Activated CD4-positive, alpha-beta T cell treated with anti-CD3 and anti-CD28 coated beads for 4 hours (primary cell): ENCODE measurements at places on chromosomes 7 and 10.

GRCh38 chr7:18896343-18896975 lies 221.0 kb downstream of the TWIST1 start:
- DNase-seq, result no peak

GRCh38 chr7:19413443-19413965 lies 268.3 kb upstream of the FERD3L start:
- no peak for DNase-seq

GRCh38 chr7:25887795-25888559 lies 264.0 kb upstream of the NFE2L3 start:
- no peak for DNase-seq

GRCh38 chr7:133690740-133691139 lies 436.4 kb upstream of the LRGUK start:
- DNase-seq, result no peak

DNA sequence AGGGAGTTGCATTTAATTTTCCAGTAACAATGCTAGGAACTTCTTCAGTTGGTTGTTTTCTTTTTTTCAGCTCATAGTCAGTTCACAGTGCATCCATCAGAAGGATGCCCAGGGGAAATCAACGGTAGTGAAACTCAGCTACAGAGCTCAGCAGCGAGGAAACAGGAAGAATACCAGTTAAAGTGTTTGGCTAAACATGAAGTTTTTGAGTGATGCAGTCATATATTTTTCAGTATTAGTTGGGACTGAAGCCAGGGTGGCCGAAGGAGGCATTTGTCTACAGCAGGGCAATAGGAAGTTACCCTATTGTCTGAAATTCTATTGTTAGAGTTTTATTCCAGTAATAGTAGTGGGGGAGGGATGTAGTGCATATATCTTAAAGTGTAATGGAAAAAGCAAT lies 45.3 kb upstream of the MALRD1 start:
- DNase-seq, result no peak

DNA sequence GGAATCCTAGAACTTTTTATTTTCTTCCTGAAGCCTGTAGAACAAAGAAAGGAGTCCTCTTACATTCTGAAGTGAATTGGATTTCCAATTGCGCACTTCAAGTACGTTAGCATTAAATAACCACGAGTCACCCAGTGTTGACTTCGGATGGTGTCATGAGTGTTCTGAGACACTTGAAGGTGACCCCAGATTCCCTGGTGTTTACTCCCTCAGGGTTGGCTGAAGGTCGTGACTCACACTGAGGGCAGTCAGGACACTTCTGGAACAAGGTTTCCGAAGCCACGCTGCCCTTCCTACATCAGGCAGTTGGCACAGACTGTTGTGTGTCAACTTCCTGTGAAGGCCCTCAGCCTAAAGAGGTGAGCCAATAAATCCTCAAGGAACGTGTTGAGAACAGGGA lies 186.6 kb upstream of the CELF2 start:
- no peak for DNase-seq

DNA sequence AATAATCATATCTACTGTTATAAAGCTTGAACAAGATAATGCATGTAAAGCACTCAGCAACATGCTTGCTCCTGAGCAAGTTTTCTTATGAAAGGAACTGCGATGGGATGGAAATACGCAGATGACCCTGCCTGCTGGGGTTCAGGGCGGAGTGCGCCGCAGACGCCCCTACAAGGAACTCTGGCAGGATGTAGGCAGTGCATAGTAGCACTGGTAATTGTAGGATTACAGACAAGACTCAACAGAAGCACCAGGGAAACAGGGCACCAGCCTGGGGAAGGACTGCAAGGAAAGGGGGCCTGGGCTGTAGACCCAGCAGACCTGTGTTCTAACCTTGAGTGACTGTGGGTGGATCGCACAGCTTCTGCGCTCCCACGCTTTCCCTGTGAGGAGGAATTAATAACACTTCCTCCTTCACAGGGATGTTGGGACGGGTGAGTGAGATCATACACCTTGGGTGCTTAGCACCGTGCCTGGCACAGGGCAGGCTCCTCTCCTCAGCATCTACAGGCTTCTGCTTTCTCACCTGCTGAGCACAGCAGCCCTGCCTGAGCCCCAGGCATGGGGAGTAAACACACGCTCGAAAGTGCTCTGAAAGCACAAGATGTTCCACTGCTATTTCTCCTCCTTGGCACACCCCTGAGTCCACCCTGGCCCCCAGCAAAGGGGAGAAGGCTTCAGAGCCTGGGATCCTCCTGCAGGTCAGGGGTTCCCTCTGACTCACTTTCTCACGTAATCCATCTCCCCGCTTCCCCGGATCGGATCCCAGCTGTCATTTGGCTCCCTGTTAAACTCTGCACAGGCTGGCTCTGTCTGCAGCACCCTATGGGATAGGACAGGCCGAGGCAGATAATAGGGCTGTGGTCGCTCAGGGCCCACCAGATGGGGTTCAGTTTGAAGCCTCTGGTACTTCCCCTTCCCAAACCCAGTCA lies 19.2 kb downstream of the ITPRIP start:
- no peak for DNase-seq

- no peak for DNase-seq
Measured at GRCh38 chr10:112926906-112927688, 22.9 kb upstream of the TCF7L2 start.

DNA sequence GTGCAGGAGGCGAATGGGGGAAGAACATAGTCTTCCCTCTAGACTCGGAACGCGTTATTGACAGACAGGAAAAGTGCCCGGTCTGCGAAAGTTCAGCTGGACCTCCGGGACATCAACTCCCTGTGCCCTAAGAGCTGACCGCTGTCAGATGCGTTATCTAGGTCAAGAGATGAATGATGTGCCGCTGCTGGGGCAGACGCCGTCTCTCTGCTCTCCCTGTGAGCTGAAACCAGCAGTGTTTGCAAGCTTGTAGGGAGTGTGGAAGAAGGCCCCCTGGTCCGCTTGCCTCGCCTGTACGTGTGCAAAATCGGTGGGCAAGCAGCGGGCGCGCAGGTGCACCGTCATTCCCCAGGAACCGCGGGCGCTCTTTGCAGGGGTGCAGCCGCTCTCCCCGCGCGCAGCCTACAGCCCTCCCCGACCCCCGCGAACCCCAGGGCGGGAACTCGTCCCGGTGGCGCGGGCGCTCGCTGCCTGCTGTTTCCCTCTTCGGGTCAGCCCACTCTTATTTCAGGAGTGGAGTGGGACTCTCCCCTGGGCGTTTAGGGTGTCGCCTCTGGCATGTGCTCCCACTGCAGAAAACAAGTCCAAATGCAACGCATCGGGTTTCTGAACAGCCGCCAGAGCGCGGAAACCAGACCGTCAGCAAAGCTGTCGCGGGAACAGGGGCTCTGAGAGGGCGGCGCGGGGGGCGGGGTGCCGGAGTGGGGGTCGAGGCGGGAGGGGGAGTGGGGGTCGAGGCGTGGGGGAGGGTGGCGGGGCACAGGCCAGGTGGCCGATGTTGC lies 1.8 kb upstream of the PFKFB3 start:
- DNase-seq, result peak; percentile 33

GRCh38 chr7:120304674-120305073 lies 31.7 kb downstream of the KCND2 start:
- no peak for DNase-seq

DNA sequence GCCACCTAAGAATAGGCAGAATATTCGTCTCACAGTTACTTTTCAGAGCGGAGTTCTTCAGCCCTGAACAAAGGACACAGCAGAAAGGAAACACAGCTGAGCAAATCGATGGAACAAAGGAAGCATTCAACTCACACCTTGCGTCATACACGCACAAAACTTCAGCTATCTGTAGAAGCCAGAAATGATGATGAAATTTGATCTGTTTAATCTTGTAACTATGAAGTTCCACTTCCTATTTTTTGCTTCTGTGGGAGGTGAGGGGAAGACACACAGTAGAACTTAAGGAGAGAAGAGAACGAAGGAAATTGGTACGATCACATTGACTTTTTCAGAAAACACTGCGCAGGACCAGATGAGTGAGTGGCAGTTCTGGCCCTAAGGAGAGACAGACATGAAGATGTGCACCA lies 26.2 kb downstream of the FAM171A1 start:
- no peak for DNase-seq

GRCh38 chr7:159104188-159104920 lies 40.3 kb downstream of the VIPR2 start:
- no peak for DNase-seq

GRCh38 chr10:125565046-125565445 lies 117.9 kb downstream of the TEX36 start:
- DNase-seq, result no peak

- no peak for DNase-seq
Measured at GRCh38 chr7:537911-538634, 18.4 kb upstream of the PDGFA start.

DNA sequence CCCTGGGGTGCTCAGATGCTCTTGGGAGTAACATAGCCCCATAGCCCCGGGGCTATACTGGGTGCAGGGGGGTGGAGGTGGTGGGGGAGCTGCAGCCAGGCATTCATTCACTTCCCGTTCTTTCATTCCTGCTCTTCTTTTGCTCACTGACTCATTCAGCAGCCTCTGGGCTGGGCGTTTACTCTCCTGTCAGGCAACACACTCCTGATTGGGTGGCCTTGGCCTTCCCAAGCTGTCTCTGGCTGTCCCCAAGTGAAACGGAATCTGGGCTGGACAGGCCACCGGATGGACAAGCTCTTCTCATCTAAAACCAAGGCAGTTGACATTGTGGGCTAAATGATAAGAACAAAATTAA lies 34.6 kb downstream of the CHST3 start:
- no peak for DNase-seq

DNA sequence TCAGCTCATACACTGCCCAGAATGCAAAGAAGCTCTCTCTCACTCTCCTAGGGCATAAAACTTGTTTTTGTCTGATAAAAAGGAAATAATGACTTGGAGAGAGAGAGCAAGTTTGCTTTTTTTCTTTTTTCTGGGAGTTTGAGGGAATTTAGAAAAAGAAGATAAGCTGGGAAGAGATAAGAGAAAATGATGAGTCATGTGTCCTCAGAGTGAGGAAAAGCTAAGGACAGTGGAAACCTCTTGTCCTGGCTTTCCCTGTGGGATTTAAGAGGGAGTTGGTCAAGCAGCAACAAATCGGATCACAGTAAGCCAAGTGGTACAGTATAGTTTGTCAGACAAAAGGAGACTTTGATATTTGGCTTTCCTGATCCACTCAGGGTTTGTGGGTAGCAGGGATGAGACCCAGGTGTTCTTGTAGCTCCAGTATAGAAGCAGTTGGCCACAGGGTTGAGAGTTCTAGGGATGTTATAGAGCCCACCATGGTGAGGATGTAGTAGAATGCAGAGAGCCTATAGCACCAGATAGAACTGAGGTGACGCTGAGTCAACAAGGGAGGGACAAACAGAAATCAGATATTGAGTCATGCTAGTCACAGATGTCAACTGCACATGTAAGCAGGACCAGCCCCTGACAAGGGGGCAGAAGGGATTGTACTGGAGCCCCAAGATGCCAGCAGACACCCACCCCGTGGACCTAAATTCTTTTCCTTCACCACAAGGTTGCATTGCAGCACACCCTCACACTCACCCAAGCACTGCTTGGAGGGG lies 219.3 kb upstream of the TAC1 start:
- DNase-seq, result no peak

DNA sequence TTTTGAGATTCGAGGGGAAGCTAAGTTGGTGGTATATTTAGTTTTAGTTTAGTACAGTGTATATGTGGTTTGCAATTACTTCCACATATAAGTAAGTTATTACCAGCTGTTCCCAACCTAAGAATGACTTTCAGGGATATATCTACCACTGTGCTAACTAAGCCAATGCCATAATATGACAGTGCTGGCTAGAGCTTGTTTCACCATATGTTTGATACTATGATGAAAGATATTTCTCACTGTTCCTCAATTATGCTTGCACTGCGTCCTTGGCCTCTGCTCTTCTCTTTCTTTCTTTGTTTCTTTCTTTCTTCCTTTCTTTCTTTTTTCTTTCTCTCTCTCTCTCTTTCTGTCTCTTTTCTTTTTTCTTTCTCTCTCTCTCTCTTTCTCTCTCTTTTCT lies 113.8 kb upstream of the SKAP2 start:
- no peak for DNase-seq

DNA sequence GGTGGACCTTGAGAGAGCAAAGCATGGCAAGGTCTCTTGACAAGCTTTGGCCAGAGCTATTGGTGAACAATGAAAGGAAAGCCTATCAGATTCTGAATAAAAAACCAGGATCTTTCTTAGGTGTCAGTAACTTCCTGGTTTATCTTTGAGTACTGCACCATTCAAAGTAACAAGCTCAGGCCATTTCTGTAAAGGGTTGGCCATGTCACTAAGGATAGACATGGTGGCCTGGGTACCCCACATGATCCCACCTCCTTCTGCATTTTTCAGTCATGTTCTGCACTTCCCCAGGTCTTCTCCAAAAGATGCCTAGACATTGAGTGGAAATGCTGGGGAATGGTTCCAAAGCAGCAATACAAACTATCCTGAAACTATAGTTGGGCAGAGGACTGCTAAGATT lies 242.0 kb downstream of the ARHGAP12 start:
- DNase-seq, result no peak

- DNase-seq, result no peak
Measured at GRCh38 chr7:137768366-137768765, 78.4 kb downstream of the DGKI start.

DNA sequence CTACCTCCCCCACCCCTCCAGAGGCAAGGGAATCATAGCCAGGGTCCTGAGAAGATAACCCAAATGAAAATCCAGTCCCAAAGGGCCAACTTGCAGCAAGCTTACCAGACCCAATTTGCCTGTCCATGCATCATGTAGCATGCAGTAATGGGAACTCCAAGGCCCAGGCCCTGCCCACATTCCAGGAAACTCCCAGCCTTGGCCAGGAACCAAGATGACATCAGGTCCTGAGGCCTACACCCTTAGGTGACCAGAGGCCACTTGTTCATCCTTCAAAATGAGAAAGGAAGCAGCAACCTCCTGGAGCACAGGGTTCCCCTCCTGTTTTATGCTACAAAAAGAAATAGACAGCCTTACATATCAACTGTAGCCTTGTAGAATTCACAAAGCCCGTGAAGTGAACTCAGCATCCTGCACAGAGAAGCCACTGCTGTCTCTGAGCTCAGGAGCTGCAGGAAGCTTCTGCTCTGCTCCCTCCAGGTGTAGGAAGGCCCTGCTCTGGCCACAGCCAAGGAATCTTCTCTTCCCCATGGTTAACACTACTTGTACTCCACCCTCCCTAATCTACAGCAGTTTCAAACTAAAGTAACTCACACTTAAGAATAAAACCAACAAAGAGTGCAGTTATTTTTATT lies 30.3 kb upstream of the GRB10 start:
- DNase-seq, result no peak

DNA sequence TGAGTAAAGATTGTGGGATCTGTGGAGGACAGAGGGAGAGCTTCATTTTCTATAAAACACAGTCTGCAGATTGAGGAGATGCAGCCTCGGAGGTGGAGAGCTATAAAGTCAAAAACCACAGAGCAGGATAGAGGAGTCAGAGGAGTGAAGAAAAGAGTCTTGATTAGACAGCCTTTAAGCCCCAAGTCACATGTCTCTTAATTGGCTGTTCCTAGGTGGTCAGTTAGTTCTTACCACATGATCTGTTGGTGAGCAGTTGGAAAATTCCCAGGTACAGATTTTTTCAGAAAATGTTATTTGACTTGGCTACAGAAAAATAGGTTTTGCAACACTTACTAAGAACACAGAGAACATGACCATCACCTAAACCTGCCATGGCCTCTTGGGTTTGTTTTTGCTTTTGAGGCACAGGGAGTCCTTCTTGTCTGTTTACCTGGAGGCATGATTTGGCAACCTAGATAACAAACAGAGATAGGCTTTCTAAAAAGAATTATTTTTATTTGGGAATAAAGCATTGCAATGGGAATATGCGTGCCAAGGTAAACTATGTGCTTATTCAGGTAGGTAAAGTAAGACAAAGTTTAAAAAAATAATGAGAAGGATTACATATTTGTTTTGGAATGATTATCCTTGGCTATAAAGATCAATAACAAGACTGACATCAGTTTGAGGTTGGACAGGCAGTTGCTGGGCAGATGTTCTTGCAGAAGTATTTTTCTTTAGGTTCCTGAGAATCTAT lies 604 bp upstream of the CYP3A43 start:
- DNase-seq, result no peak
